ENCODE measurements at places on chromosomes 13 and 19.

- no peak for DNase-seq
Measured at GRCh38 chr19:3359015-3359918, 7.1 kb upstream of the NFIC start.

DNA sequence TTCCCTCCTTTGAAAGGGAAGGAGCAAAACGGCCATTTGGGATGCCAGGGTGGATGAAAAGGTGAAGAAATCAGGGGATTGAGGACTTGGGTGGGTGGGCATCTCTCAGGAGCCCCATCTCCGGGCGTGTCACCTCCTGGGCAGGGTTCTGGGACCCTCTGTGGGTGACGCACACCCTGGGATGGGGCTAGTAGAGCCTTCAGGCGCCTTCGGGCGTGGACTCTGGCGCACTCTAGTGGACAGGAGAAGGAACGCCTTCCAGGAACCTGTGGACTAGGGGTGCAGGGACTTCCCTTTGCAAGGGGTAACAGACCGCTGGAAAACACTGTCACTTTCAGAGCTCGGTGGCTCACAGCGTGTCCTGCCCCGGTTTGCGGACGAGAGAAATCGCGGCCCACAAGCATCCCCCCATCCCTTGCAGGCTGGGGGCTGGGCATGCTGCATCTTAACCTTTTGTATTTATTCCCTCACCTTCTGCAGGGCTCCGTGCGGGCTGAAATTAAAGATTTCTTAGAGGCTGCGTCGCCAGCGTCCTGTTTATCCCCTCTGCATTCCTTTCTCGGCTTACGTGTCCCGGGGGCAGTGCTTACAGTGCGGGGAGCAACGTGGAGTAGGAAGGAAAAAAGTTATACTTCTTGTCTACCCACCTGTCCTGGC lies 15.2 kb upstream of the S1PR4 start:
- no peak for DNase-seq

DNA sequence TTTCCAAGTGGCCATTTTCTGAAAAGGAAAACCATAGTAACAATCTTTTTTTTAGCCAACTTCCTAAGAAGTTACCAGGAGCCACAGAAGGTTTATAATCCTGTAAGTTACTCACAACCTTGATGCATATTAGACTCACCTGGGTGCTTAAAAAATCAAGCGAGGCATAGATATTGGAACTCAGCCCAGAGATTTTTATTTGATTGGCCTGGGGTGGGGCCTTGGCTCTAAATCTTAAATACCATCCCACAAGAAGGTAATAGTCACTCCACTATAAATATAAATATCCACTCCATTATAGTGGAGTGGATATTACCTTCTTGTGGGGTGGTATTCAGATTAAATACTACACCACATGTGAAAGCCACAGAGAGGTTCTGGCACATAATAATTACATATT lies 429.6 kb downstream of the RFC3 start:
- DNase-seq = no peak

- no peak for DNase-seq
Measured at GRCh38 chr13:41788552-41788951, 172.4 kb downstream of the VWA8 start.

- no peak for DNase-seq
Measured at GRCh38 chr13:40402931-40403431, 263.5 kb downstream of the FOXO1 start.

GRCh38 chr13:51237887-51238286 lies 15.7 kb downstream of the FAM124A start:
- DNase-seq = no peak

GRCh38 chr19:38917516-38917915 lies 5.5 kb upstream of the CCER2 start:
- DNase-seq = no peak

GRCh38 chr13:94822356-94822755 lies 110.0 kb upstream of the SOX21 start:
- DNase-seq = no peak

DNA sequence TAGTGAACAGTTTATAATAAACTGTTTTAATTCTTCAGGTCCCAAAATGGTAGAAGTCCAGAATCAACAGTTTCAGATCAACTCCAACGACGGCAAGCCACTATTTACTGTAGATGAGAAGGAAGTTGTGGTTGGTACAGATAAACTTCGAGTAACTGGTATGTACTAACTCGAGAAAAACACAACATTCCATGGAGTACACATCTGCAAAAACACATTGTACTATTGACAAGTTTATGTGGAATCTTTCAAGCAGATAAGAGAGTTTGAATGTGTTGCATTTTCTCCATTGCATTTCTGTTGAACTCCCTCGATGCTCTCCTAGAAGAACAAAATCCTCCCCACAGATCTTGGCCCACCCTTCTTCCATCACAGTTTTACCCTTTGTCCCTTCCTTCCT lies 98.5 kb downstream of the SGCG start:
- no peak for DNase-seq

GRCh38 chr13:95643571-95643935 lies 953 bp downstream of the DZIP1 start:
- no peak for DNase-seq

- DNase-seq = no peak
Measured at GRCh38 chr13:73970421-73971055, 163.7 kb downstream of the KLF12 start.

- DNase-seq = no peak
Measured at GRCh38 chr13:32316028-32316339, 676 bp downstream of the BRCA2 start.

DNA sequence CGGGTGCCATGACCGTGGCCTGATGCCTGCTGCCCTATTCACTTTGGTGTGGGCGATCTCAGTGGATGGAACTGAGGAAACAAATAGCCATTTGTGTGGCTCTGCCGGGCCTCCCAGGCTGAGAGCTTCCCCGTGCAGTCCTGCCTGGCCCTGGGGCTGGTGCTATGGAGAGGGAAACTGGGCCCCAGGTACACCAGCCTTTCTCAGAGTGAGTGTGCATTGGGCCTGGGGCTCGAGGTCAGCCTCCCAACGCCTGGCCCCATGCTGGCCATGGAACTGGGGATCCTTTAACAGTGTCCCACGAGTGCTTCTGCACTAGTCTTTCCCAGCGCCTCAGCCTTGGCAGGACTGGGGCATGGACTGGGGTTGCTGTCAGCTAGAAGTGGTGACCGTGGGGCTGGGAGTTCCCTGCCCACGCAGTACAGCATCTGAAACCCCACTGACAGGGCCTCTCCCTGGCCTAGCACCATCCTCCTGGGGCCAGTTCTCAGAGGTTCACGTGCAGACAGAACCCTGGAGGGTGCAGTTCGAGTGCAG lies 10.5 kb downstream of the PLEKHF1 start:
- no peak for DNase-seq

DNA sequence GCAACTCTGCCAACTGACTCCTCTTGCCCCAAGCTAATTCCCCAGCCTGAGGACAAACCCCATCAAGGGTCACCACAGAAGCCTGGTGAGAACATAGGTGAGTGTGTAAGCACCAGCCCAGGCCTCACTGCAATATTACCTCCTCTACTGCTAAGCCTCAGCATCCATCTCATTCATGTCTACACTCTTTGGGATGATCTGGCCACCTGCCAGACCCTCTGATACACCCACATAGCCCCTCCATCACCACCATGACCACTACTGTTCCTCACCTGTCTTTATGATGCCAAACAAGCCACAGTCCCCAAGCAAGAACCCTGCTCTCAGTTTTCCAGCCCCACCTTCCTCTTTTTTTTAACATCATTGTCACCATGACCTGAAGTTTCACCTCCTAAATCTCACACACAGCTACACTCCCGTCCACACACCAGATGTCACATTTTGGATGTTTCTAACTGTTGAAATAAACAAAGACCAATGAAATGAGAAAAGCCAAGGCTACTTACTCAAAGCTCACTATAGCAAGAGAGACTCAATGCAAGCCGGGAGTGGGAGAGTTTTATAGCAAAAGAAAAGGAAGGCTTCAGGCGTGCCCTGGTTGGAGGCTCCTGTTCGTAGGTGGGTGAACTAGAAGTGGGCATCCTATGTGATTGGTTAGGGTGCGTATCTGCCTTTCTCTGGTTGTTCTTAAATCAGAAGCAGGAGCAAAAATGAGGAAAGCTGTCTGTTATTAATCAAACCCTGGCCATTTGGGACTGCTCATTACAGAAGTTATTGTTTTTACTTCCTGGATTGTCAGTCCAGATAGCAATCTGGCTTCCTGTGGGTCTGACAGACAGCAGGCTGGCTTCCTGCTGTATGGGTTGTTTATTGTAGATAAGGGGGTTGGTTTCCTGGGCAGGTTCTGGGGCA lies 2.0 kb downstream of the ZNF792 start:
- DNase-seq = no peak

GRCh38 chr13:83824560-83824959 lies 57.7 kb downstream of the SLITRK1 start:
- no peak for DNase-seq

DNA sequence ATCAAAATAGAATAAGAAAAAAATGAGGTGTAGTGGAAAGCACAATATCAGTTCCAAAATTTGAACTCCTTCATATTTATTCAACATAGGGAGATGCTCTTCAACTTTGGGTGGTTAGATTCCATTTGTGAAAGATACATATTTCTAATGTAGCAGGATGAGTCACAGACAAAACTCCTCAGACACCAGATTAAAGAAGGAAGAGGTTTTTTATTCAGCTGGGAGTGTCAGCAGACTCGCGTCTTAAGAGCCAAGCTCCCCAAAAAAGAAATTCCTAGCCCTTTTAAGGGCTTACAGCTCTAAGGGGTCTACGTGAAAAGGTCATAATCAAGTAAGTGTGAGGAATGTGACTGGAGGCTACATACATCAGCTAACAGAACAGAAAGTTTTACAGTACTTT lies 6.8 kb upstream of the ZNF765 start:
- no peak for DNase-seq

- no peak for DNase-seq
Measured at GRCh38 chr19:51203916-51204315, 21.0 kb upstream of the CD33 start.

DNA sequence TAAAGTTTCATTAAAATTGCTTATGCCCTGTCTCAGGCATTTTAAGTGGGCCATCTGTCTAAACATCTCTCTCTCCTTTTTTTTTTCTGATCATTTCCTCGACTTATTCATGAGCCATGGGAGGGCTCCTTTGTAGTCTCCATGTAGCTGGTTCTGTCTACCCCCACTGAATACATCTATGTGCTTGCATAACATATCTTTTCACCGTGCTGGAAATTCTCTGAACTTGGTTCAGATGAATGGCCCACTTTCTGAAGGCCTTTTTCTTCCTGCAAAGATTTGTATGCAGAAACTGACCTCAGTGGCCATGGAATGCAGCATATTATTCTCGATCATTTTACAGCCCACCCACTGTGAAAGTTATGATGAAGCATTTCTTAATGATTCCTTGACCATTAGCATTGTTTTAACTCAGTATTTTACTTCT lies 225.3 kb downstream of the GGACT start:
- no peak for DNase-seq

- no peak for DNase-seq
Measured at GRCh38 chr19:40464059-40465024, 1.2 kb downstream of the BLVRB start.

DNA sequence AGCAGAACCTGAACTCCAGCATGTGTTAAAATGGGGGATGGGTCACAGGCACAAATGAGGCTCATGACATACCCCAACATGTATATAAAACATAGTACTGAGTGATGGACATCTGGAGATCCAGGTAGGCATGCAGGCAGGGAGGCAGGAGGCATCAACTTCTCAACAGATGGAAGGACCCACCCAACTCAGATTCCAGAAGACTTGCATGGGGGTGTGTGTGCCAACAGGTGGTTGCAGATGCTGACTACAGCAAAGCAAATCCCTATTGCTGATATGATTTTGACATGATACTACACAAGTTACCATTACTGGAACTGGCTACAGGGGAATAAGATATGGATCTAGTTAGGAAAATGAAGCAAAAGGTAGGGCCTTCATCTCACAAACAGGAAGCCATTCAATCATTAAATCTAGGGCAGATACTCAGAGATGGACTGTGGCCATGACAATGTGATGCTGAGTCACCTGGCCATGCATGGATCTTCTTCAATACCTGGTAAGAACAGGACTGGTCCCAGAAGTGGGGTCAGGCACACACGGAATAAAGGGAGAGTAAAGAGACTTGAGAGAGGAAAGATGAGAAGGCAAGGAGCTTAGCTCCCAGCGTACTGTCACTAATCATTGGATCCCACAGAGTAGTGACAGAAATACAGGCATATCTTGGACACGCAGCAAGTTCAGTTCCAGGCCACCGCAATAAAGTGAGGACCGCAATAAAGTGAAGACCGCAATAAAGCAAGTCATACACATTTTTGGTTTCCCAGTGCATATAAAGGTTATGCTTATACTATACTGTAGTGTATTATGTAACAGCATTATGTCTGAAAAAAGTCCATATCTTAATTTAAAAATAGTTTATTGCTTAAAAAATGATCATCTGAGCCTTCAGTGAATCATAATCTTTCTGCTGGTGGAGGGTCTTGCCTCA lies 91.3 kb downstream of the USP12 start:
- DNase-seq = no peak

DNA sequence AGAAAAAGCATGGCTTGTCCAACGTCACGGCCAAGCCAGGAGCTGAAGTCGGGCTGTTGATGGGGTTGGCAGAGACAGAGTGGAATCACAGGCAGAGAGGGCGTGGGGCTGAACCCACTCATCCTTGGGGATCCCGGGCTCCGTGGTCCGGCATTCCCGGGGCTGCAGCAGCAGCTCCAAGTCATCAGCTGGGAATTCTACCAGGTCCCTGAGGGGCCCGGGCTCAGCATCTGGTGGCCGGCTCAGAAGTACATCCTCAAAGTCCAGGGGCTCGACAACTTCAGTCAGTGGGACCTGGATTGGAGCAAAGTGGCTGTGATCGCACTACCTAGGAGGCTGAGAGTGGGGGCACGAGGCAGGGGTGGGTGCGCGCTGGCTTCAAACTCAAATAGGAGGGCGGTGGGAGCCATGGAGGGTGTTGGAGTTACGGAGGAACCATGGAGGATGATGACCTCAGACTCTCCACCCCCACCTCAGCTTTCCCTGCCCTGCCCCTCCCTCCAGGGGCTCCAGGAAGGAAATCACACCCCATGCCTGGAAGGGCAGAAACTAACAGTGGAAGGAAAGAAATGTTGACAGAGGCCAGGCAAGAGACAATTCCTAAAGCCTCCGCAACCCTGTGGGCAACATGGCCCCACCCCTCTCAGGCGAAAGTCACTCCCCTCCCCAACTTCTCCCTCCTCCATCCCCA lies 9.5 kb downstream of the DOCK6 start:
- no peak for DNase-seq

- no peak for DNase-seq
Measured at GRCh38 chr13:40920826-40921225, 98.3 kb downstream of the ELF1 start.

- no peak for DNase-seq
Measured at GRCh38 chr13:108609353-108609752, 20.1 kb upstream of the MYO16 start.

- DNase-seq = no peak
Measured at GRCh38 chr13:50129706-50130122, 114.5 kb downstream of the KCNRG start.

Measured in NCI-H187 treated with DMSO at 0.1 percent for 48 hours (cell line).